ENCODE measurements at places on chromosomes 3 and 15. TPM values are rescaled to one million over a fixed set of nuclear protein-coding genes. Genes with fewer than 3 reads are reported as not detected.

Gene PLSCR5
- total RNA-seq = not detected

Gene LMAN1L
- not detected for total RNA-seq

Gene GOLGA8S
- not detected for total RNA-seq

Gene SNX22
- 0.57 TPM for total RNA-seq

Gene DLEC1
- not detected for total RNA-seq

Gene ZNF660
- 1.4 TPM for total RNA-seq

Gene TPRA1
- 31.0 TPM for total RNA-seq

Gene COL8A1
- total RNA-seq = 860 TPM

Gene CTXN2
- not detected for total RNA-seq

Gene ZCWPW2
- under 0.01 TPM for total RNA-seq

Gene PAQR5
- total RNA-seq = not detected

Gene IL17RE
- 0.33 TPM for total RNA-seq

Gene SFMBT1
- 5.6 TPM for total RNA-seq

Gene CCNB2
- 22.5 TPM for total RNA-seq

Gene RARRES1
- total RNA-seq = 1.3 TPM

Gene CFAP100
- total RNA-seq = not detected

Gene FILIP1L
- total RNA-seq = 30.1 TPM

Gene RPL22L1
- 107 TPM for total RNA-seq

Gene WDR93
- 0.10 TPM for total RNA-seq

Gene HHATL
- not detected for total RNA-seq

Gene LYZL4
- not detected for total RNA-seq

Gene NR1I2
- not detected for total RNA-seq
